Activated CD8-positive, alpha-beta memory T cell treated with anti-CD3 and anti-CD28 coated beads, Interleukin-2, amount 50 U/mL, for 4 hours (primary cell): ENCODE measurements at places on chromosomes 5 and 9.

DNA sequence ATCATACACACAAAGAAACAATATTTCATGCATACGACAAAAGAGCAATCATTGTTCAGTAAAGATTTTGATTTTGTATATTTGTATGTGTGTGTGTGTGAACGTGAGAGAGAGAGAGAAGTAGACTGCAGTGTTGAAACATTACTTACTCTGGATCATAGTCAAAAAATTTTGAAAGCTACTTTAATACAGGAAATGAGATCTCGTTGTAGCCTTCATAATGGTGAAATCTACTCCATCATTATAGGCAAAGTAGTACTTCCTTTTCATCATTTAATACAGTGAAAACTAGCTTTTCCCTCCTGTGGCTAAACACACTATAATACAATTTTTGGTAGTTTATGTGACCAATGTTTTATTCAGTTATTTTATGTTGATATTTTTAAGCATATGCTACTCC, 1427.7 kb upstream of the C9orf72 start:
- DNase-seq: no peak

DNA sequence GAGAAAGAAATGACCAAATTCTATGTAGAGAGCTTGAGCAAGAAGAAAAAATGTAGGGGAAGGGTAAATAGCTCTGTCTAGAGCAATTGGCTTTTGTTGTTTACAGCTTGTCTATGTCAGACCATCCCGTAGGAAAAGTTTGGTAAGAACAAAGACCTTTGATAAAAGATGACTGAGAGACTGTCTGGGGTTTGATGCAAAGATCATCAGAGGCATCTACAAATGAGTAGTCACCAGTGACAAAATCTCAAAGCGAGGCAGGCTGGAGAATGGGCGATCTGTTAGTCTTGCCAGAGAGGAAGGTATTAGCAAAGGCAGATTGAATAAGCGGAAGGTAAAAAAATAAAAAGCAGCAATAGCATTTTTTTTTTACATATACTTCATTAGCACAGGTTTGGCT, 125.0 kb upstream of the RASGRF2 start:
- no peak for DNase-seq

GRCh38 chr5:80960531-80961375, 590 bp downstream of the RASGRF2 start:
- DNase-seq: peak; percentile 53

- DNase-seq: no peak
Observed at GRCh38 chr5:14415024-14415697, 166.4 kb upstream of the OTULINL start.

GRCh38 chr5:138354926-138355378, 2.5 kb downstream of the KDM3B start:
- DNase-seq: peak; percentile 40
